Neural crest cell (in vitro differentiated cells): ENCODE measurements at places on chromosomes 13 and 19. TPM values are rescaled to one million over a fixed set of nuclear protein-coding genes. Genes with fewer than 3 reads are reported as not detected.

The LSR gene
- total RNA-seq = 3.5 and 4.0 TPM in 2 replicates

DNA sequence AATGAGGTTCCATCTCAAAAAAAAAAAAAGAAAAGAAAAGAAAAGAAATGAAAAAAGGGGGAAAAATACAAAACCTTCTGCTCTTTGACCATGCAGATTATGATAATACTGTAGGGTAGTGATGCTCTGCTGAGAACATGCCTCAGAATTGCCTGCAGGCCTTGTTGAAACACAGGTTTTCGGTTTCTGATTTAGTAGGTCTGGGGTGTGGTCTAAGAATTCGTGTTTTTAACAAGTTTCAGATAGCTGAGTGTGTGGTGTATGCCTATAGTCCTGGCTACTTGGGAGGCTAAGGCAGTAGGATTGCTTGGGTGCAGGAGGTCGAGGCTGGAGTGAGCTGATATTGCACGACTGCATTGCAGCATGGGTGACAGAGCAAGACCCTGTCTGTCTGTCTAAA lies 14.9 kb upstream of the CYP2B6 start:
- DNase-seq = no peak

DNA sequence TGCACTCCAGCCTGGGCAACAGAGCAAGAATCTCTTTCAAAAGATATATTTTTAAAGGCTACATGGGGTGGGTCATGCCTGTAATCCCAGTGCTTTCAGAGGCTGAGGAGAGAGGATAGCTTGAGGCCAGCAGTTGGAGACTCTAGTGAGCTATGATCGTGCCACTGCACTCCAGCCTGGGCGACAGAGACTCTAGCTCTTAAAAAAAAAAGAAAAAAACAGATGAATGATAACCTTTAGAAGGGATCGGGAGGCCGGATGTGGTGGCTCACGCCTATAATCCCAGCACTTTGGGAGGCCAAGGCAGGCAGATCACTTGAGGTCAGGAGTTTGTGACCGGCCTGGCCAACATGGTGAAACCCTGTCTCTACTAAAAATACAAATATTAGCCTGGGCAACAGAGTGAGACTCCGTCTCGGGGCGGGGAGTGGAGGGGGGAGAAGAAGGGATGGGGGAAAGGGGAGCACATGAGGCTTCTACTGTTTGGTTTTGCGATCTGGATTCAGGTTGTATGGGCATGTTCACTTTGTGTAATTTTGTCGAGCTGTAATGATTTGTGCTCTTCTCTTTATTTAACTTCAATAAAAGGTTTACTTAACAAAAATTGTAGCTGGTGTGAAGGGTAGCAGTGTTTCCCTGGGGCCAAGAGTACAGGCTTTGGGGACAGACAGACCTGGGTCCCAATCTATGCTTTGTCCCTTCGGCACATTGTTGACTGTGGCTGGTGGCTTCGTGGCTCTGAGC lies 1.1 kb upstream of the PSMC4 start:
- DNase-seq = no peak

The CEACAM5 gene
- total RNA-seq = not detected in 2 replicates
